ENCODE measurements at places on chromosomes 6 and 20. TPM values are rescaled to one million over a fixed set of nuclear protein-coding genes. Genes with fewer than 3 reads are reported as not detected.

Gene GCM1
- 0.02 TPM for total RNA-seq

Gene KIAA0408
- not detected for total RNA-seq

DNA sequence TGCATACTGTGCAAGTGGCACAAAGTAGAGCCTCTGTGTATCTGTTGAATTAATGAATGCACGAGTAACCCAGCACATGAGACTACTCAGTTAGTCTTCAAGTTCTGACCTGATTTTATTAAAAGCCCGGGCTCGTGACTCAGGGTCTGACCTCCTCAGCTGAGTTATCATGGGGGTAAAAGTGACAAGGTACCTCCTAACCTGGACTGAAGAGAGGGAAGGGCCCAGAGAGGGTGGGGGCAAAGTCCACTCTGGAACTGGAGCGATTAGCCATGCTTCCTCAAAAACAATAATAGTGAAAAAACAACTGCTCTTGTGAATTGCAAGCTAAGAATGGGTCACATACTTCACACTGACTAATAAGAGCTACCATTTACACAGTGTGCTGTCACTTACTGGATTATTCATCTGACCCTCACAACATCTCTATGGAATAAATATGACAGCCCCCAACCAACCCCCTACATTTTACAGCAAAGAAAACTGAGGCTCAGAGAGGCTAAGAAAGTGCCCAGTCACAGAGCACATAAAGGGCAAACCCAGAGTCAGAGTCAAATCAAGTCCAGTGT lies 26.7 kb downstream of the TRERF1 start:
- DNase-seq: no peak

Gene HLA-DMB
- not detected for total RNA-seq

Gene SEMG1
- not detected for total RNA-seq
